Midbrain (tissue), 1 donor: ENCODE measurements at places on chromosomes 7 and 10.
A peak's percentile ranks its signal among the peaks of the same experiment; 100 is the strongest.

- DNase-seq: no peak
These were observed 92.5 kb downstream of the SH3PXD2A start for GRCh38 chr10:103762916-103763315.

DNA sequence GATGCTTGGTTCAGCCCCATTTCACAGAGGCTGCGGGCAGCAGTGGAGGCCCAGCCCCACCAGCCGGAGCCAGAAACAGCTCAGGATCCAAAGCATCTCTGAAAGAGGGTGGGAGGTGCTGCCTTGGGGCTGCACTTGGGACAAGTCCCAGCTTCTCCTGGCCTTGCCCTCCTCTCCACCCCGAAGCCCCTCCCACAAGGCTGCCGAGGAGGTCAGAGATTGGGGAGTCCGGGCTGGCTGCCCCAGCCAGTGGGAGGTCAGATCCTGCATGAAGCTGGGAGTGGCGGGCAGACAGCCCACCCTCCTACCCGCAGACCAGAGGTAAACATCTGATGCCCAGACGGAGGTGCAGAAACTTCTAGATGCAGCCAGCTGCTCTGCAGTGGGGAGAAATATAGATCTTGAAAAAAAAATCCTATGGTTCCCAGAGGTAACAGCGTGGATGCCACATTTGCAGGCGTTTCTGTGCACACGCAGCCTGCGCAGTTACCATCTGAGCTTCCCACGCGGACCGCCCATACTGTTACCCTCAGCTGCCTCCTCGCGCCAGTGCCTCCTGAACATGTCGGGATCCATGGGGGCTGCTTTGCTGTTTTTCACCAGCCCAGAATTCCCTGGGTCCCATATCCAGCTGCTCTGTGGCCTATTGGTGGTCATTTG lies 36.9 kb upstream of the GNA12 start:
- DNase-seq: no peak

DNA sequence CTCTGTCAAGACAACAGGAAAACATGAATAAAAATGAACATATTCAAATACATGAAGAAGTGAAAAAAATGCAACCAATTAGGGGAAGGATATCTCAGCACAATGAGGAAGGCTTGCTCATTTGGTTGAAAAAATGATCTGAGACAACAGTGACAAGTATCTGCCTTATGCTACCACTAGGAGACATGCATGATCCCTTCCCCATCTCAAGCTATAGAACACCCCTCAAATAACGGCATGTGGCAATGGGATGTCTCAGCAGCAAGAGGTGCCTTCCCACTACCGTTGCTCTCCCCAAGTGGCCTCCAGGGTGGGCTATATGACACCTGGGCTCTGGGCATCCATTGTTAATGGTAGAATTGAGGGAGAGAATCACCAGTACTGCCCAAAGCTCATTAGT lies 98.1 kb upstream of the RSU1 start:
- no peak for DNase-seq

DNA sequence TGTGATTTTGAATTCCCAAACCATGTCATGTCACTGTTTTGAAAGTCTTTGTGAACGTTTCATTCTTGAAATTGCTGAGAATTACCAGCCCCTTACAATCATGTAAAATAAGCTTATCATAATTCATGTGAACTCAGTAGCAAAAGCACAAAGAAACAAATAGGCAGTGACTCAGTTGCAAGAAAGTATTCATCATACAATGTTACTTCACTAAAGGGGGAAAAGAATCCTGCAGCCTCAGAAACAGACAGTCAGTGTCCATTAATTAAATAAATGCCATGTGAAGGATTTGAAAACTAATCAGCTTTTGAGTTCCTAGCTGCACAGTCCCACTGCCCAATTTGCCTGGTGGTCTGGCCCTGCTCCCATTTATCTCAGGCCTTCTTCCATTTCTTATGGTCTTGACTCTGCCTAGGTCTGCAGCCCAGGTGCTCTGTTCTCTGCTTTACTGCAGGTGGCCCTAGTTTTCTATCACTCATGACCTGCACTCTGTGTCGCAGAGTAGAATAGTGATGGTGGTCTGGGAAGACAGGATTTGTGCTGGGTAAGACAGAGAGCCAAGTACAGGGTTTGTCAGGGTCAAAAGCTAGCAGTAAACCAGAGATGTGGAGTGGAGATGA lies 99.7 kb downstream of the PLCE1 start:
- no peak for DNase-seq

GRCh38 chr7:97200018-97200417 lies 82.5 kb downstream of the SDHAF3 start:
- DNase-seq: no peak

DNA sequence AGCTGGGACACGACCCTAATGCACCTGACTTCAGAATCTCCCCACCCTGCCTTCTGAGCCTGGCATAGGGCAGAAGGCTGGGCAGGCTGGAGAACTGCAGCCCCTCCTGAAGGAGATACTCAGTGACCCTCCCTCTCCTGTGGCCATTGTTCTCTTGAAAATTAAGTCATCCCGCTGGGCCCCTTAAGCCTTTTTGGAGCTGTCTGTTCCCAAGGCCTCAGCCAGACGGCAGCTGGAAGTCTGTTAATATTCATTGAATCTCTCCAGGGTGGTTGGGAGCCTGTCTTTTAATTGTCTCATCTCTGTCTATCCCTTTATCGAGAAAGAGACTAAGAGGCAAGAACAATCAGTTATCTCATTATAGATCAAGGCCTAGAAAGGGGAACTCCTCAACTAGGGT lies 118.1 kb upstream of the PCBD1 start:
- no peak for DNase-seq

- DNase-seq: no peak
These were observed 104.5 kb downstream of the RAB11FIP2 start for GRCh38 chr10:117942226-117942625.

DNA sequence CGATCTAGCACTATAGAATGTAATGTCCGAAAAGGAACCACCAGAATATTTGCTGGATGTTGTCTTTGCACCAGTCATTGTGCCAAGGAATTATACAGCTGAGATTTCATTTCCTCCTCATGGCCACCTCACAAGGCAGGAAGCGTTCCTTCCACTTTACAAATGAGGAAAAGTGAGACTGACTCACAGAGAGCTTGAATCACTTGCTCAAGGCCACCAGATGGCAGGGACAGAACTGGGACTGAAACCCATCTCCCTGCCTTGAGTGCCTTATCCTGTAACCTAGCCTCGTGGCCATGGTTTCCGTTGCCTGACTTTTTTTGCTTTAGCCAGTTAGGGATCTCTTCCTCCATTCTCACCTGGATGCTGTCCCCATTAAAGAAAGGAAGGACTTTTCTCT lies 44.7 kb upstream of the PDZD8 start:
- DNase-seq: no peak

DNA sequence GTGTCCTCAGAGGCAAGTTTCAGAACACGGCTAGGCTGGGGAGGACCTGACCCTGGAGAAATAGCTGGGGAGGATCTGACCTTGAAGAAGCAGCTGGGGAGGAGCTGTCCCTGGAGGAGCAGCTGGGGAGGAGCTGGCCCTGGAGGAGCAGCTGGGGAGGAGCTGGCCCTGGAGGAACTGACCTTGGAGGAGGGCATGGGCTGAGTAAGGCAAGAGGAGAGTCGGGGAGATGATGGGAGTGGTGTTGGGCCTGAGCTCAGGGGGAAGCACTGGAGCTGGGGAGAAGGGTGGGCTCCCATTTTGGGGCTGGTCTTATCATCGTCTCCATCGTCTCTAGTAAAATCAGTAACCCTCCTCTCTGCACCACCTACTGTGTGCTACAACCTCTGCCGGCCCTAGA lies 179.8 kb upstream of the SHH start:
- DNase-seq: no peak

DNA sequence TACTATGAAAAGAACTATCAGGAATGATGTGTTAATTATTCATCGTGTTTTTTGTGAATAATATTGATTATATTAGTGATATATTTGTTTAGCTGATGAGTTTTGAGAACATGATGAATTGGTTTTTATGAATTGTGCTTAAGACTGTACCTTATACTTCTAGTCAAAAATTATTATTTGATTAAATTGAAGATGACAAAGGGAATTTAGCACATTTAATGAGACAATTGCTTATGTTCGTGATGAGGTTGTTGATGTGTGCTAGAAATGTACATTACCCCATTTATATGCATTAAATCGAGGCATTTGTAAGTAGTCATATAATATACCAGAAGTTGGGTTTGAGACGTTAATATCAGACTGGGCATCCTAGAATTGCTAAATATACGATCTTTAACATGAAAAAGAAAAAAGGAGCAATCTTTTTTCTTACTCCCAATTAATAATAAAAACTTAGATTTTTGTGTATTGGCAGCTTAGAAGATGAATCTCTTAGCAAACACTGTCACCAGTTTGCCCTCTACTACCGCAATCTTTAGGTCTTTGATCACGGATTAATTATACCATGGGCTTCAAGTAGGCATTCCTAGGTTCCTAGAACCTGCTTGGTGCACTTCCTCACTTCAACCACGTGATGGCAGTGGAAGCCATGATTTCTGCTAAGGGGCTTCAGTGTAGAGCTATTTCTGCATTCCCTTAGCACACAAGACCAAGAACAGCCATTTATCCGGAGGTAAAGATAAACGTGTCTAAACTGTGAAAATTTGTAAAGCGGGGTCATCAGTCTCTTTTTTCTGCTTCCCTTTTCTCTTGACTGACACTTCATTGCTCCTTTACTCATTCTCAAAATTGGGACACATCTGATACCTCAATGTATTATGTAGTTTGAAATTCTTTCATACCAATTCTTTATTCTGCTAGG lies 1.6 kb downstream of the KLHDC10 start:
- DNase-seq: peak; percentile 84

GRCh38 chr10:46267132-46267985 lies 19.4 kb upstream of the ANTXRL start:
- no peak for DNase-seq

- DNase-seq: no peak
These were observed 18.6 kb downstream of the PAPSS2 start for GRCh38 chr10:87678302-87678701.

GRCh38 chr7:14717816-14718215 lies 184.7 kb downstream of the DGKB start:
- DNase-seq: peak; percentile 53

DNA sequence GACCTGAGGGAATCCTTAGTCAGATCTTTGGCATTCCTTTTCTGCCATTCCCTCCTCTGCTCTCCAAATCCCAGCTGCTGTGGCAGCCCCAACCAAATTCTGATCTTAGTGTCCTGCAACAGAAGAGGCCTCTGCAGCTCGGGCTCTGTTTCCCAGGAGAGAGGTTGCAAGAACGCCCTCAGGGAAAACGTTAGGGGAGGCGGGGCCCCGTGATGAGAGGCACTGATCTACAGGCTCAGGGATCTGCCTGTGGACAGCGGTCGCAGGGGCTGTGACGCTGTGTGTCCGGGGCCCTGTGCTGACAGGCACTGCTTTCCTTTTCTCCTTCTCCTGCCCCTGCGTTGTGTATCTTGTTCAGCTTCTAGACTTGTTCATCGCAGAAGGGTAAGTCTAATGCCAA lies 57.3 kb upstream of the DPYSL4 start:
- no peak for DNase-seq

DNA sequence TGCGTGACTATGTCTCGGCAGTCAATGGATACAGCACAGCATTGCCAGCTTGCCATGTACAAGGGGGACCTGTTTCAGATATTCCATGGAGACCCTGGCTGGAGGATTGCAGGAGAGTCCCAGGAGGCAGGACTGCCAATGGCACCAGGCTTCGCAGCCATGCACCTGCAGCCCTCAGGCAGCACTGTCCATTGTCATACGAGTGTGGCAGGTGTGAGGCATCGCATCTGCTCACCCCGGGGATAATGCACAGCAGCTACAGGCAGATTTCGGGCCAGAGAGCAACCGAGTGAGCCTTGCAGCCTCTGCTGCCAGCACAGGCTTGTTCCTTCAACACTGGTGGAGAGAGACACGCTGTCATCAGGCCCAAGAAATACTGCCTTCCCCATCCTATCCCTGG lies 415.1 kb downstream of the PAXIP1 start:
- no peak for DNase-seq

DNA sequence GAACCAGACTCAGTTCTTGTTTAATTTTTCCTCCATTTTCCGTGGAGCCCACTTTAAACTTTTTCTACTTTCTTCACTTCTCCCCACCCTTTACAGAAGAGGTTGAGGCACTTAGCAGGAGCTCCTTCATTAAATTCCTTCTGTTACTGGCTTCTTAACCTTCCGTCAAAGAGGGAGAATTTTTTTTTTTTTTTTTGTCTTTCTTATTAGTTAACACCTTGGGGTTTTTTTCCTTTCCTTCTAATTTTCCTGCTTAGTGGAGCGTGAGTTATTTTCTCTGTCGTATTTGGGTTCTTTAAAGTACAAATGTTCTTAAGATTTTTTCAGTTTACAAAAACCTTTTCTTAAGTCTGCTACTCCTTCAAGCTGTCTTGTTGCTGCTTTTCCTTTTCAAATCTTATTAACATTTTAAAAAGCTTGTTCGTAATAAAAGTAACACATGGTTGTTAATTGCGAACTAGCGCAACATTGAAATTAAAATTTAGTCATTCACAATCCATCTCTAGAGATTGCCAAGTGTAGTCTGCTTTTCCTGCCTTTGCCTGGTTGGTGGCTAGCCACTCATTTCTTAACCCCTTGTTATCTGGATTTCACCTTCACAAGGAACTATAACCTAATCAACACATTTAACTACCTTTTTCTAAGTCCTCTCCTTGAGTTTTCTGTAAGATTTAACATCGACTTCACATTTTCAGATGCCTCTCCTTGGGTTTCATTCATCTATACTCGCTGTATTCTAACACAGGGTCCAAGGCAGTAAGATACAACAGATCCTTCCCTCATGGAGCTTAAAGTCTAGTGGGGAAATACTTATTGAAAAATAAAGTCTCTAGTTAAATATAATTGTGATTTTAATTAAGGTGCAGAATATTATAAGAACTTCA lies 2.0 kb downstream of the BMPR1A start:
- no peak for DNase-seq

- no peak for DNase-seq
These were observed 91.2 kb downstream of the OTUD1 start for GRCh38 chr10:23530079-23530478.

DNA sequence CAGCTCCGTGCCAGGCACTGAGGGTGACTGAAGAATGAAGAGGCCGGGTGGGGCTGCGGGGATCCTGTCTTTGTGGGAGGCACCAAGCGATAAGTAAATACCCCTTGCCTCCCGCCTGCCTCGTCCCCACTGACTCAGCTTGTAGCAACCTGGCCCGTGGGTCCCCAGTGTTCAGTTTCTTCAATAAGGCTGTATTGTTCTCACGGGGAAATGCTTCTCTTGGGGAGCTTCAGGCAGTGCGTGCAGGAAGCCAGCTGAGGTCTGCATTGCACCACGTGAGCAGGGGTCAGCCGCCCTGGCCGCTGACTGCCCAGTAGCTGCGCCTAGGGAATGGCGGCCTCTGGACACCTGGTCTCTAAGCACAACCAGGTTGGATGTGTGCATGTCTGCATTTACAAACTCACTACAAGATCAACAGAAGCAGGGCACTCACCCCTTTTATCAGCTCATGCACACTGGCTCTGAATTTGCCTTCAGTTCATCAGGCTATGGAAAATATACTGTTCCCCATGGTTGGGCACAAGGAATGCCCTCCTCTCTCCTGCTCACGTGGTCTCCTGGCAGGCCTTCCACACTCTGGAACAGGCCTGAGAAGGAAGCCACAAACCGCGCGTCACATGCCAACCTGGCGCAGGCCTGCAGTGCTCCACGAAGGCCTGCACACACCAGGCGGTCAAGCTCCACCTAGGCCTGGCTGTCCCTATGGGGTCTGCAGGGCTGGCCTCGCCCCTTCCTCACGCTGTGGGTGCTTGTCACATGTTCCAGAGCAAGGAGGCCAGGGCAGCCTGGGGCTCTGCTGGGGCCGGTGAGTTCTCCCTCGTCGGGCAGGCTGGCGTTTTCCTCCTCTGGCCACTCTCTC lies 135.7 kb upstream of the RNF32 start:
- no peak for DNase-seq

GRCh38 chr7:47351233-47352154 lies 230.4 kb downstream of the TNS3 start:
- no peak for DNase-seq
